ENCODE measurements at places on chromosomes 3 and 15. TPM values are rescaled to one million over a fixed set of nuclear protein-coding genes. Genes with fewer than 3 reads are reported as not detected.

The MINDY4B gene
- total RNA-seq: not detected

The NRROS gene
- 0.52 TPM for total RNA-seq

The DAZL gene
- total RNA-seq: not detected

The LRTM1 gene
- total RNA-seq: not detected
